ENCODE measurements at places on chromosomes 12 and 14. TPM values are rescaled to one million over a fixed set of nuclear protein-coding genes. Genes with fewer than 3 reads are reported as not detected.

EML5 gene
- total RNA-seq, result 1.0 TPM

ASCL1 gene
- total RNA-seq, result not detected

NUAK1 gene
- 16.9 TPM for total RNA-seq

INSM2 gene
- not detected for total RNA-seq

LMNTD1 gene
- not detected for total RNA-seq

USP44 gene
- 248 TPM for total RNA-seq

GPX2 gene
- total RNA-seq, result 1.8 TPM

CCDC92 gene
- not detected for total RNA-seq

- no peak for DNase-seq
Observed at GRCh38 chr14:68550338-68550715, 242.5 kb downstream of the ZFP36L1 start.

DNA sequence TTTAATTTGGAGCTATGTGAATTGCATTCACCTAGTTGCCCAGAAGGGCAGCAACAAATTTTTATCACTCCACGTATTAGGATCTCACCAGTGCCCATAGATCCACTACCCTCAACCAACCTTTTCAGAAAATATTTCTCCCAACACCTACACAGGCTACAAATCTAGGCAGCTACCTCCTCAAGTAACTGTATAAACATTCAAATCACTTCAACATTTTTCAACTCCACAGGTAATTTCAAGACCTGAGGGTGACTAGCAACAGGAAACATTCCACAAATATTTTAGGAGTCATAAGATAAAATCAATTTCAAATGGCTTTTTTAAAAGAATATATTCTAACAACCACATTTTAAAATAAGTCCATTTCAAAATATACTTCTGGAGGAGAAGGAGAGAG, 12.9 kb downstream of the PHLDA1 start:
- DNase-seq, result no peak

DNA sequence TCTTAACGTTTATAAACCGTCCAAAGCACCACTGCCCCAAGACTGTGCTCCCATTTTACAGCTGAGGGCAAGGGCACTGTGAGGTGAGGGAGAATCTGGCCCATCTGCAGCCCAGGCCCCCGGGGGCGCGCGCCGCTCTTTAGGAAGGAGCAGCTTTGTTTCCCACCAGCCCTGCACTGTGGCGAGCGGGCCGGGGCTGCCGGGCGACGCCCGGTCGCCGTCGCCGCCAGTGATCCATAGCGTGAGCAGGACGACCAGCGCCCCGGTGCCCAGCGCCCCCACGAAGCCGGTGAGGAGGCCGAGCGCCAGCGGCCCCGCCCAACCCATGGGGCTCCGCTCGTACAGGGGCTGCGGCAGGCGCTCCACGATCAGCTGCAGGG, 34.6 kb downstream of the FIGNL2 start:
- peak; percentile 59 for DNase-seq

GRCh38 chr12:1619587-1619986, 9.4 kb upstream of the WNT5B start:
- no peak for DNase-seq

GRCh38 chr14:34425095-34425851, 36.8 kb downstream of the SPTSSA start:
- no peak for DNase-seq

DNA sequence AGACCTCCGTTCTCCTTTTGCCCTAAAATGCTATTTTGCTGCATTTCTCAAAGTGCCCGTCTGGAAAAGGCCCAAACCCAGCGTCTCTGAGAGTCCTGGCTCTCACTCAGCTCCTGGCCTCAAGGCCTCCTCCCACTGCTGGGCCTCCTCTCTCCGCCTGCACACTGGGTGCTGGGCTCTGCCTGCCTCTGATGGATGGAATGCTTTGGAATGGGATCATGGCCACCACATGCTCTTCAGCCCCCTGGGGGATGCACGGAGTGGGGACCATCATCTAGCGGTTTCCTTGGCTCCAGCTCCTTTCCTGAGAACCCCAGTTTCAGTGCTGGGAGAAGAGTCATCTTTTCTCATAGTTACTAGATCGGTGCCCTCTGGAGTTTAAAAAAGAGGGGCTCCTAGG, 65.2 kb downstream of the KDM2B start:
- DNase-seq, result no peak

DNA sequence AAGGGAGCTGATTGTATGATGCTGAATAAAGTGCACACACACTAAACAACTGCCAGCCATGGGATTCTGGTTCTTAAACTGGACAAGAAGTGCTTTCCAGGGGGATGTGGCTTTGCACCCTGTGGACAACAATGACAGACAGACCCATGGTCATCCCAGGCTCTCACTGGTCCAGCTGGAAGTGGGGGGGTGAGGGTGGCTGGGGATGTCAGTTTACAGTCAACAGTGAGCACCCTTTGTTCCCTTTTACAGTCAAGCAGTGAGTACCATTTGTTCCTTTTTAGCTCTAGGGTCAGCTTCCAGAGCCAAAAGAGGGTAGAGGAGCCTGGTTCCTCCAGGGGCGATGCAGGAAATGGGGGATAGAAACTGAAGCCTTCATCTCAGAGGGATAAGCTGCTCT, 100.7 kb downstream of the SMOC1 start:
- no peak for DNase-seq

DNA sequence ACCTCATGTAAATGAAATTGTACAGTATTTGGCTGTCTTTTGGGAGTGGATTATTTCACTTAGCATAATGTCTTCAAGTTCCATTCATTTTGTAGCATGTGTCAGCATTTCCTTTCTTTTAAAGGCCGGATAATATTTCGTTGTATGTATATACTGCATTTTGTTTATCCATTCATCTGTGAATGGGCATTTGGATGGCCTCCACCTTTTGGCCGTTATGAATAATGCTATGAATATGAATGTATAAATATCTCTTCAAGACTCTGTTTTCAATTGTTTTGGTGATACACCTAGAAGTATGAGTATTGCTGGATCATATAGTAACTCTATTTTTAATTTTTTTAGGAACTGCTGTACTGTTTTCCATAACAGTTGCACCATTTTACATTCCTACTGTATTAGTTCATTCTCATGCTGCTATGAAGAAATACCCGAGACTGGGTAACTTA, 164.9 kb downstream of the DYRK2 start:
- no peak for DNase-seq

- no peak for DNase-seq
Observed at GRCh38 chr12:91990525-91990924, 155.1 kb downstream of the BTG1 start.

DNA sequence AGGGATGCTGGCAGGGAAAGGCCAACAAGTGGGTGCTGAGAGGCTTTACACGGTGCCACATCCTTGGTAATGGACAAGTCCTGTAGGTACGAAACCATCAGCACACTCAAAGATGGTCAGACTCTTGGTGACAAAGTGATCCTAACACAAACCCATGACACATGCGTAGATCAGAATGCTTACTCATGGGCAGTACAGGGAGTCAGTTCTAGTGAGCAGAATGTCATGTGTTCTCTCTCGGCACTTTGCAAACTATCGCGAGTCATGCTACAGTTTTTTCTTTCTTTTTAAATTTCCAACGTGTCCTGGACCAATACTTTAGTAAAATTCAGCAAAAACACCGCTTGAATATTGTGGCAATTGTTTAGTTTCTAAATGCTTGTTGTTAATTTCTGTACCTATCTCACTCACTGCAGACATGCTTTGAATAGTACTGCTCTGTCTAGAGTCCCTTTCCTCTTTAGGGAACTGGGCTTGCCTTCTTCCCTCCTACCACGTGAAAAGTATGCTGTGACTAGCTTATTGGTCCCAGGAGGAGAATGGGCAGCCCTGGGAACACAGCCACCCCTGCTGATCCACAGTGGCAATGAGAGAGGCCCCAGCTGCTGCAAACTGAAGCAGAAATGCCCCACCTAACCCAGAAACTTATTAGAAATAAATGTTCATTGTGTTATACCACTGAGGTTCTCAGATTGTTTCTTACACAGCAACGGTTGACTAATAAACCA, 62.4 kb downstream of the UBR7 start:
- DNase-seq, result peak; percentile 3

DNA sequence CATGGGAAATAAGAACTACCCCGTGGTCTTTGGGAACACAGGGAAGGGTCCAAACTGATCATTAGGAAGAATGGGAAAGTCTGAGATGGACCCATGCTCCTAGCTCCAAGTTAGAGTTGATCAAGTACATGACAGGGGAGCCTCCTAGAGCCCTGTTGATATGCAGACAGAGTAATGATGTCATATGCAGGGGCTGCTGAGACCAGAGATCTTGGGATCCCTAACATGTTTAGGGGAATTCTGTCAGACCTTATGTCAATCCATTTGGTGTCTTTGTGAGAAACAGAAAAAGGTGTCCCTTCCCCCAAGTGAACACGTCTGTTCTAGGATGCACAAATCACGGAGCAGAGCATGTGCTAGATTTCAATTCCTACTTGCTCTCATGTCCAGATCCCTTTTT, 6.6 kb downstream of the SLC25A21 start:
- DNase-seq, result no peak

DNA sequence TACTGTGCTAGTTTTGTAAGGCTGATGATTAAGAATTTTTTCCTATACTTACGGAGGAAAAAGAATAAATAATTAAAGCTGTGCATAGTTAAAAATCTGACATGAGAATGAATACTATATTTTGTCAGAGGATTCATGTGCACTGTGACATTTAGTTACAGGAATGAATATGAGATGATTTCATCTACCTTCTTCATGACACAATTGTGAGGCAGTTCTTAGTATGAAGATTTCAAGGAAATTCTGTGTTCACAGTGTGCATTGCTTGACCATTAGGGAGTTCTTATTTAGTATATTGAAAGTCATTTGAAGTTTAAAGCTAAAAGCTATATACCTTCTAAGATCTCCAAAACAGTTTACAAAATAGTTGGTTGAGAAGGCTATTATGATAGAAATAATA, 70.1 kb downstream of the ATF7IP start:
- DNase-seq, result no peak

DNA sequence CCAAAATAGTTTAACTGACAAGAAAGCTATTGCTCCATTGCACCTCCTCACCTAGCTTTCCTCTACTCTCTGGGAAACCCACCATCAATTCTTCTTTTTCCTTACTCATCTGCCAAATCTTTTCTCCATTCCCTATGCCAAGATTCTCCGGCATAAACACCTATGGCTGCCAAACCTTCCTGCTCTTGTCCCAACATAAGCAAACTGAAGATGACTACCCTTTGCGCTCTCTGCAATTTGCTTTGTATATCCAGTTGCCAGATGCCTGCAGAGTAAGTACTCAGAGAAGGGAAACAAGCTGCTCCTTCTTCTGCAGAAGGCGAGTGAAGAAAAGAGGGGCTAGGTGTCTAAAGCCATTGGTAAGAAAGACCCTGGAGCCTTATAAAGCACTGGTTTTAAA, 11.5 kb downstream of the PTGER2 start:
- DNase-seq, result no peak

GRCh38 chr12:72111706-72112105, 160.5 kb upstream of the TRHDE start:
- DNase-seq, result no peak

GRCh38 chr12:132170637-132171292, 26.5 kb downstream of the NOC4L start:
- DNase-seq, result no peak

DNA sequence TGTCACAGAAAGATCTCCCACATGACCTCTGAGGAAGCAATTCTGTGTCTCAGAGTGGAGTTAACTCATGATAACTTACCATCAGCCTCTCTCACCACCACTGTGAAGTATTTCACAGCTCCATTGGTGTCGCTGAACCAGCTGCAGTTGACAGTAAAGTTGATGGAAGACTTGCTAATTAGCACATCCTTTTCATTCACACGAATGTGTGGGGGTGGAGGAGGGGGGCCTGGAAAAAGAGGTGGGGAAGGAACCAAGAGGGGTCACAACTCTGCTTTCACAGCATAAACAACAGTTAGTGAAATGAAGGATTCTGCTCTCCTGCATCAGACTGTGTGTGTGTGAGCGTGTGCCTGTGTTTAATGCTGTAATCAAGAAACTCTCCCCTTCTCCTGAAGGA, 82.1 kb downstream of the PTPRB start:
- peak; percentile 11 for DNase-seq

- peak; percentile 89 for DNase-seq
Observed at GRCh38 chr12:4356041-4356327, 23.5 kb downstream of the FGF23 start.

DNA sequence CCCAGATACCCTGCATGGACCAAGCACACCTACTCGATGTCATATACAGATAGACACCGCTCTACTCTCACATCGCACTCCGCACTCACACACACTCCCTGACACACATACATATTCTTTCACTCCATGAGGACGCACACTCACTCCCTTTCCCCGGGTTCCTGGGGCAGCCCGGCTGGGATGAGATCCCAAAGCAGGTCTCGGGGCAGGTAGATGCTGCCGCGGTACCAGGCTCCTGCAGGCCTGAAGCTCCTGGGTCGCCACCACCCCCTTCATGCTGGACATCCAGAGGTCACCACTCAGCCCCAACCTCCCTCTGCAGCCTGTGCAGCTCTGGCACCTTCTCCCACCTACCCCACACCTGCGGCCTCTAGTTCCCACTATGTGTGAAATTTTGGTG, 2.3 kb downstream of the C1QL4 start:
- no peak for DNase-seq

DNA sequence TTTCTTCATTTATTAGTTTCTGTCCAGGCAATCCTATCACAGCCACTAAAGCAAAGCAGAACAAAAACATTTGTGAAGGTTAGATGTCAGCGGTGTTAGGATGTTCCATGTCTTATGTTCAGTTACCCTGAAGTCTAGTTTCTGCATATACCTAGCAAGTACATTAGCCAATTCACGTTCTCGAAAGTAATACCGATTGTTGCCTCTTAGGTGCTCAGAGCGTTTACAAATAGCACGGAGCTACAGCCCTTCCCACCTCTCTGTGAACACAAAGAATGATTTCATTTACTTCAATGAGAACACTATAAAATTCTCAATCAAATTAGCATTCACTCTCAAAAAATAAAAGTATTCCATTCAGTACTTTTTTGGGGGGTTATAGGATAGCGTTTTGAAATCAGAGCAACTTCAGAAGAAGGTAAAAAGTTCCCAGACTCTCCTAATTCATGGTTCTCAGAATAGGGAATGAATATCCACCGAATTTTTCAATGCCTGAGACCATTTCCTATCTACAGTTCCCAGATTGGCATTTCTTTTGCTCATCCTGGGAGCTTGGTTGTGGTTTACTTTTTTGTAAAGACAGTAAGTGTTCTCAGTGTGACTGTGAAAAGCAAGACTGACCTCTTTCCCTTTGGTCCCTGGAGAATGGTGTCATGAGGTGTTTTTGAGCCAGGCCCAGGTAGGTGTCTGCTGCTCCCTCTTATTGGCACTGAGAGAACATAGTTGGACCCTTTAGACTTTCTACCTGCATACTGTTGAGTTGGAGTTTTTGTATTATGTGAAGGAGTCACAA, 488.0 kb upstream of the RGS6 start:
- DNase-seq, result no peak

DNA sequence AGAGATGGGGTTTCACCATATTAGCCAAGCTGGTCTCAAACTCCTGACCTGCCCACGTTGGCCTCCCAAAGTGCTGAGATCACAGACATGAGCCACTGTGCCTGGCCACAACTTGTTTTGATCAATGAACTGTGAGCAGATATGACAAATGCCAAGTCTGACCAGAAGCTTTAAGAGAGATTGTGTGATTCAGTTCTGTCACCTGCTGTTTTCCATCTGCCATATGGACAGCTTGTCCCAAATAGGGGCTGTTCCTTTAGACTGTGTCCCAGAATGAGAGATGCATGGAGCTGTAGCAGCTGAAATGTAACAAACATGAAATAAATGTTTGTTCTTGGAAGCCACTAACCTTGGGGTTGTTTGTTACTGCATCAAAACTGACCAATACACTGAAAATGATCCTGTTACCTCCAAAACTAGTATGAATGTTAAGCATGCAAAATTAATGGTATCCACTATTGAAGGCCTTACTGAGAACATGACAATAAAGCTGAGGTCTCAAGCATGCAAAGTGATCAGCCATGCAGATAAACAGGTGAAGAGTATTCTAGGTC, 65.9 kb upstream of the MED13L start:
- no peak for DNase-seq

Measured in GM23338 (cell line).